ENCODE measurements at places on chromosomes 3 and 15.

DNA sequence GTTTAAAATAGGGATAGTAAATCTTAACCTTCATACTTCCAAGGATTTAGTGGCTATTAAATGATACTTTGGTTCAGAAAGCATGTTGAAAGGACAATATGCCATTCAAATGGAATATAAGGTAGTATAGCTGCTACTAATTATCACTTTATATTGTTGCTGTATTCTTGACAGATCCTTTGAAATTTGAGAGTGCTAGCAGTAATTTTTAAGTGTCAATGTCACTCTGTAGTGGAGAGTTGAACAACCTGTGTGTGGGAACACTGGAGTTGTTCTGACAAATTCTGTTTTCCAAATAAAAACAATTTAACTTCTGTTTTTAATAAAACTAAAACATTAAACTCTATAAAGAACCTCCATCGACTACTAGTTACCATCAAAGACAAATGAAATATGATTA, 565.7 kb downstream of the FGF12 start:
- no peak for DNase-seq

DNA sequence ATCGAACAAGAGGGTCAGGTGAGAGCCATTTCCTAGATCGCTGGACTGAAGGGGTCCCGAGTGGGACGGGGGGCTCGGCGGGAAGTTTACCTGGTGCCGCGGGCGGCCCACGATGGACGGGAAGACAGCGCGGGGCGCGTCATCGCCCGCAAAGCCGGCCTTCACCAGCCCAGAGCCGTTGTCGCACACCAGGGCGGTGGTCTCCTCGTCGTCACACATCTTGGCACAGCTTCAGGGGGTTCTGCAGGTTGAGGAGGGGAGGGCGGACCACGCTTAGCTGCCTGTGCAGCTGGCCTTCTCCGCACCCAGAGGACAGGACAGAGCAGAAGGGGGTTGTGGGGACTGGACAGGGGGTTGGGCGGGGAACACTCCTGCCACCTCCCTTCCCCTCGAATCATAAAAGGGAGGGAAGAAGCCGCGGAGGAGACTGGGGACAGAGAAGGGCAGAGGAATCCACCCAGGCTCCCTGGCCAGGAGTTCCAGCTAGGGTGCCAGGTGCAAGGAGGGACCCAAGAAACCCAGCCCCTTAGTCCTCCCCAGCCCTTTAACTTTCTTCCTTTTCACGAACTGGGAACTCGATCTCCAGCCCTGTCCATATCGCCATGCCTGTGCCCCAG, 651 bp downstream of the ACTC1 start:
- DNase-seq, result no peak

GRCh38 chr3:178672275-178672674, 136.0 kb downstream of the KCNMB2 start:
- DNase-seq, result no peak

DNA sequence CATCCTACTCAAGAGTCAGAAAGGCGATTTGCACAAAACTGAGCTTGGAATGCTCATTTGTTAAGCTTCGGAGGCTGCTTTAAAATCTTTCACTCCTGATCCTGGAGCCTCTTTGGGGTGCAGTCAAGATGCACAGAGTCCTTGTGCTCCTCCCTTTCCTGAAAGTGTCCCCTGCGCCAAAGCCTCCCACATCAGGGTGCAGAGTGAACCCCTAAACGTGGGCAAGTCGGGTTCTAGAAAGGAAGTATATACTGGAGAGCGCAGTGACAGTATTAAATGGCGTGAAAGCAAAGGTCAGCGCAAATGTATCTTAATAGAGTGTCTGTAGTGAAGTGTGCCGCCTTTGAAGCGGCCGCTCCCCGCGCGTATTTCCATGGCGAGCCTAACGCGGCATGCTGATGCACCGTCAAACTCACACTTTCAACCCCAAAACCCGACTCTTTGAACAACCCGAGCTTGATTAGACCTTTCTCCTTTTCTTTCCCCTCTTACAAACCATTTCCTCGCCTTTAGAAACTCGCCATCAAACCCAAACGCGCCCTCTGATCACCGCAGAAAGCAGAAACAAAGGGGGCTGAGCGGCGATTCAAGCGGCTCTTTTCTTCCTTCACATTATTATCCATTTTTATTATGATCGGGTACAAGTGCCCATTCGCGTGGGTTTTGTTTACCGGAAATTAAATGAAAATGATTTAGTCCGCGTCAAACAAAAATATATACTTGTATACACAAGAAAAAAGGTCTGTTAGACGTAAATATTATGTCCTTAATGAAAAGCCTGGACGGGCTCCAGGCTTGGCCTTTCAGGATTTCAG, 18.3 kb downstream of the ZIC4 start:
- DNase-seq, result no peak

GRCh38 chr15:24772266-24772665, 96.7 kb downstream of the NPAP1 start:
- DNase-seq, result no peak

DNA sequence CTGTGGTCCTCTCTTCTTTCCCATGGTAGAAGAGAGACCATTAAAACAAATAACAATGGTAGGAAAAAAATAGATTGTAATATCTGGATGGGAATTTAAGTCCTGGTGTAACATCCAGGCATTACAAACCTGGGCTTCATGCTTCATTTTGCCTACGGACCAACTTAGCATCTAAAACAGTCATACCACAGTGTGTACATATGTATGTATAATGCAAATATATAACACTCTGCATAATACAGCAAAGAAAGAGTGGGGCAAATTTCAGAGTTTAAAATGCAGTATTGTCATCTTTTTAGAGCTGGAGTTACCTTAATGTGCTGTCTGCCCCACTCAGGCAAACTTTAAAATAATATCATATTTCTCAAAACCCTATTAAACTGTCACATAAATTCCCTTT, 298.2 kb downstream of the AGBL1 start:
- no peak for DNase-seq

DNA sequence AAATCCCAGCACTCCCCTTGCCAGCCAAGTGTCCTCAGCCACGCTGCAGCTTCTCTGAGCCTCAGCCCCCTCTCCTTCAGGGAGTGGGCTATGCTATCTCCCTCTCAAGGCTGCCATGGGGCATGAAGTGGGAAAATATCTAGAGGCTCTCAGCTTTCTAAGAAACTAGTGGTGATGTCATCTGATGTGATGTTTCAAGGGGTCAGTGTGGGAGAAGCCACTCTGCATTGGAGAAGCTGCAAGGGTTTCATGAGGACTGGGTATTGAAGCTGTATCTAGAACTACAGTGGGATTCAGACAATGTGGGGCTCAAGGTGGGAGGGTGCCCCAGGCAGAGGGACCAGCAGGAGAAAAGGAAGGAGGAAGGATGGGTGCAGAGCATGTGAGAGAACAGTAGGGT, 210.2 kb downstream of the TLE3 start:
- DNase-seq, result no peak

DNA sequence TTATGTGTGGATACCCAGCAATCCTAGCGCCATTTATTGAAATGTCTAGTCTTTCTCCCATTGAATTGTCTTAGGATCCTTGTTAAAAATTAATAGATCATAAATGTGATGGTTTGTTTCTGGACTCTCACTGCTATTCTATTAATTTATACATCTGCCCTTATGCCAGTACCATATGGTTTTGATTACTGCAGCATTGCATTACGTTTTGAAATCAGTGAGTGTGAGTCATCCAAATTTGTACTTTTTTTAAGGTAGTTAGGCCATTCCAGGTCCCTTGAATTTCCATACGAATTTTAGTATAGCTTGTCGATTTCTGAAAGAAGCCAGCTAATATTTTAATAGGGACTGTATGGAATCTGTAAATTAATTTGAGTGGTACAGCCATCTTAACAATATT, 648.6 kb upstream of the ZNF385D start:
- no peak for DNase-seq
